ENCODE measurements at places on chromosomes 2 and 18. TPM values are rescaled to one million over a fixed set of nuclear protein-coding genes. Genes with fewer than 3 reads are reported as not detected.

DNA sequence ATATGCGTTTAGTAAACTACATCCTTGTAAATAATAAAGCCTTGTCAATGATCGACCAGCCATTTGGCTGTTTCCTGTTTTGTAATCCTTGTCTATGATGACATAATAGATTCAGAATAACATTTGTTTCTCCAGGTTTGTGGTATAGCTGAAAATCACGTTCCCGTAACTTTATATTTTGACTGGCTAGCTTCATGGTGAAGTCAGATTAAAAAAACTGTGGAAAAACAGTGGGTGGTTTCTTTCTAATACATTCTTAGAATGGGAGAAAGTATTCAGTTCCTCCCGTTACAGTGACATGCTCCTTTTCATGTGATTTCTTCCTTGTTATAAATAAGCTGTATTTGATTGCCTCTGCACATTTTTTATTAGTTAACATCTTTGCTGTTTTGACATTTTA, 366.9 kb downstream of the NYAP2 start:
- no peak for DNase-seq

DNA sequence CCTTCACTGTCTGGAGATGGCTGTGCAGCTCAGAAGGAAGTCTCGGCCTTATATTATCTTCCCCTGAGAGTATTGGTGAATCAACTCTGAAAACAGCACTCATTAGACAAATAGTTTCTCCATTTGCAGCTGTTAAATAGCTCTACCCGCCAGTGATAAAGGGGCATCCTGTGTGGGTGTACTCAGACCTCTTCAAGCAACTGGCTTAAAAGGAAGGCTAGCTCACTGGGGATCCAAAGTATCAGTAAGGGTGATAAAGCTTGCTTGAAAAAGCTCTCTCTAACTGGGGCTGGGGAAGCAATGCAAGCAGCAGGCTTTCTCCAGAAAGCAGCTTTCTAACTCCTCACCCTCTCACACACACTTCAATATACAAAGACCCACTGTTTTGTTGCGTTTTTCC, 64.9 kb upstream of the PSMD14 start:
- no peak for DNase-seq

DNA sequence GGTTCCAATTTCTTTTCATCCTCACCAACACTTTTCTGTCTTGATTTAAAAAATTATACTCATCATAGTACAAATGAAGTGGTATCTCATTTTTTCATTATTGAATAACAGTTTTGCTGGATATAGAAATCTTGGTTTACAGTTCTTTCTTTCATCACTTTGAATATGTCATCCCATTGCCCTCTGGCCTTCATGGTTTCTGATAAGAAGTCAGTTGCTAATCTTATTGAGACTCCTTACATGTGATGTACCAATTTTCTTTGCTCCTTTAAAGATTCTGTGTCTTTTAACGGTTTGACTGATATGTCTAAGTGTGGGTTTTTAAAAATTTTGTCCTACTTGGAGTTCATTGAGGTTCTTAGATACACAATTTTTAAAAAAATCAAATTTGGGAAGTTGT, 35.0 kb downstream of the SLC3A1 start:
- no peak for DNase-seq

DNA sequence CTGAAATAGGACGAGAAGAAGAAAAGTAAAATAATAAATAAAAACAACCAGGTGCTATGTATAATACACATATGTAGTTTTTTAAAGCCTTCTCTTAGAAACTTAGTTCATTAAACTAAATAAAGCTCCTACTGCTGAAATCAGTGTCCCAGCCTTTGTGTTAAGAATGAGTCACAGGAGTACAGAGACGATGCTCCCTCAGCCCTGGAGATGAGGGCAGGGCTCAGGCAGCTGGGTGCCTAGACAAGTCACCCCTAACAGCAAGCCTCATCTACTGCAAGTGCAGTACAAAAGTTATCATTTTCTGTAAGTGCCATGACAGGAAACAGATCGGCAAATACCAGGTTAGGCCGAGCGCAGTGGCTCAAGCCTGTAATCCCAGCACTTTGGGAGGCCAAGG, 18.2 kb downstream of the KIDINS220 start:
- no peak for DNase-seq

DNA sequence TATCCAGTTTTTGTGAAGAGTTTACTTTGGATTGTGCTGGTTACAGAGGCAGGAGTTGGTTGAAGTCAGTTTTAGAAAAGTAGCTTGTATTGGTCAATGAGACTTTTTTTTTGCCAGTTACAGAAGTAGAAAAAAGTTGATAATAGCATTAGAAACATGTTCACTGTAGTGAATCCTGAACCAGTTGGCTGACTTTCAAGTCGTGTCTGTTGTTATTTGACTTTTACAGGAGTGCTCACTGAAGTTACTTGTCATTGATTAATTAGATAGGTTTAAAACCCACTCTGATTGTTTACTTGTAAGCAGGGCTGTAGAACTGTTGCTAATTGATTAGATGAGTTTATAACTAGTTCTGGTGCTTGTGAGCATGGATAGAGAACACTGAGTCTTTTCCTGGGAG, 312.0 kb upstream of the VWC2L start:
- DNase-seq = no peak

Gene LIMS3
- total RNA-seq = 2.6 TPM

Gene DES
- 0.69 TPM for total RNA-seq

Gene IL36RN
- total RNA-seq = not detected

Gene MRPL30
- total RNA-seq = 25.6 TPM

- no peak for DNase-seq
These were observed 16.4 kb downstream of the CAPN13 start for GRCh38 chr2:30790879-30791278.

GRCh38 chr18:3689986-3690763, 240.2 kb downstream of the TGIF1 start:
- DNase-seq = no peak

DNA sequence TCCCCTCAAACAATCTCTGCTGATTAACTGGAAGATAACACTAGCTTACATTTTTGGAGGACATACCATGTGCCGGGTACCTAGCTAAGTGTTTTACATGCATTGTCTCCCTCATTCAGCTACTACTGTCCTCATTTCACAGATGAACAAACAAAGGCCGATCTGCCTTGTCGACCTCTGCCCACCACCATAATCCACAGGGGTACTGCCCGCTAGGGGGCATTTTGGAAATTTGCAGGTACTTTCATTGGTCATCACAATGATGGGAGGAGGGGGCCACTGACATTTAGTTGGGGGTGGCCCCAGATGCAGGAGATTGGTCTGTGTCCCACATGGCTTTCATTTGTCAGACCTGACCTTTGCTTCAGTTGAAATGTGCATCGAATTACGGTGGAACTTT, 3.9 kb upstream of the TMEM163 start:
- DNase-seq = no peak

GRCh38 chr2:84449711-84450110, 9.4 kb downstream of the SUCLG1 start:
- no peak for DNase-seq

Gene CNPPD1
- 55.7 TPM for total RNA-seq

GRCh38 chr2:128604045-128604444, 285.4 kb upstream of the HS6ST1 start:
- DNase-seq = no peak

DNA sequence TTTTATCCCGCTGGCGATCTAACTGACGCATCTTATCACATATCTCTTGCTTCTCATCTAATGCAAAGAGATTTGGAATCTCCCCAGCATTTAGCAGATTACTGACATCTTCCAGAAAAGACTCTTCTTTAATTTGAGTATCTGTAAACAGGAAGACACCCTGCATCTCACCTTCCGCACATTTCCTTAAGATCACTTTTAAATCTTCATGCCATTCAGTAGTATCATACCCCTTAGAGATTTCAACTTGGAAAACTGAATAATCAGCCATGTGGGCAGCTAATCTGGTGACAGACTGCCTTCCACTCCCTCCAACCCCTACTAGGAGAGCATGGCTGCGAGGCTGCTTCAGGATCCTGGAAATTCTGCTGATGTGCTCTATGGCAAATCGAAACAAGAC, 204.3 kb downstream of the DNAH7 start:
- DNase-seq = no peak

Gene TDRD15
- not detected for total RNA-seq

- DNase-seq = no peak
These were observed 11.8 kb upstream of the FN1 start for GRCh38 chr2:215447673-215448081.

Gene ARL4C
- 151 TPM for total RNA-seq

GRCh38 chr2:67290451-67291290, 106.5 kb upstream of the ETAA1 start:
- DNase-seq = no peak

DNA sequence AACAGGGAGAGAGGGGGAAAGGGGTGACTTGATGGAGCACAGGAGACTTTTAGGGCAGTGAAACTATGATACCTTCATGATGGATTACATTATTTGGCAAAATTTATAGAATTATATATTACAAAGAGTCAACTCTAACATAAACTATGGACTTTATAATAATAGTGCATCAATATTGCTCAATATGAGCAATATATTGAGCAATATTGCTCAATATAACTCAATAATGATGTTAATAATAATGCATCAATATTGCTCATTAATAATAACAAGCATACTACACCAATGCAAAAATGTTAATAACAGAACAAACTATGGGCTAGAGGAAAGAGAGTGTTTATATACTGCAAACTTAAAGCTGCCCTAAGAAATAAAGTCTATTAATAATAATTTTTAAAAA, 3.1 kb upstream of the UNC80 start:
- DNase-seq = no peak

Gene CDKL4
- not detected for total RNA-seq

- no peak for DNase-seq
These were observed 158.9 kb downstream of the BABAM2 start for GRCh38 chr2:28049416-28049815.

- no peak for DNase-seq
These were observed 196.1 kb downstream of the SETBP1 start for GRCh38 chr18:44876755-44877154.

Gene SCYGR6
- not detected for total RNA-seq

GRCh38 chr2:202109737-202110184, 36.7 kb downstream of the KIAA2012 start:
- DNase-seq = no peak

DNA sequence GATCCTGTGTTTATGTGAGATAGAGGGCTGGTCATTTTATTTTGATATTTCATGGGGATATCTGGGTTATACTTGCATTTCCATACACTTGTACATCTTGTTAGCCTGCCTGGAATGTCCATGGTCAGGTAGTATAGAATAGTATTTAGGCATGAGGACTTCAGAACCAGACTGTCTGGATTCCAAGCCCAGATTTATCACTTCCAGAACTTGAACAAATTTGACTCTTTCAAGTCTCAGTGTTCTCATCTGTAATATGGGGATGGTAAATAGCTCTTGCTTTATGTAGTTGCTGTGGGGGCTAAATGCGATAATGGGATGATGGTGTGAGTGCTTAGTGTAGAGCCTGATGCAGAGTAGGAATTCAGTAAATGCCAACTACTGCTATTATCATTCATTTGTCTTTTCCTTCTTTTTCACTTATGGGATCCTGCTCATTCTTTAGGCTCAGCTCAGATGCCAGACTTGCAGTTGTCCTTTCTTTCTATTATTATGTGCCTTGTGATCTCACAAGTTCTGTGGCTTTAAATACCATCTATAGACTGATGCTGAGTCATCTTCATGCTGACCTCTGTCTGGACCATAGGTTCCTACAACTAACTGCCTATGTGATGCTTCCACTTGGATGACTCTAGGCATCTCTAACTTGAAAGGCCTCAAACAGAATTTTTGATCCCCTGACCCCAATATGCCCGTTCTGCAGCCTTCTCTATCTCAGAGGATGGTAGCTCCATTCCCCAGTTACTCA, 67.4 kb downstream of the POLE4 start:
- DNase-seq = no peak

Gene NRP2
- total RNA-seq = 6.7 TPM

DNA sequence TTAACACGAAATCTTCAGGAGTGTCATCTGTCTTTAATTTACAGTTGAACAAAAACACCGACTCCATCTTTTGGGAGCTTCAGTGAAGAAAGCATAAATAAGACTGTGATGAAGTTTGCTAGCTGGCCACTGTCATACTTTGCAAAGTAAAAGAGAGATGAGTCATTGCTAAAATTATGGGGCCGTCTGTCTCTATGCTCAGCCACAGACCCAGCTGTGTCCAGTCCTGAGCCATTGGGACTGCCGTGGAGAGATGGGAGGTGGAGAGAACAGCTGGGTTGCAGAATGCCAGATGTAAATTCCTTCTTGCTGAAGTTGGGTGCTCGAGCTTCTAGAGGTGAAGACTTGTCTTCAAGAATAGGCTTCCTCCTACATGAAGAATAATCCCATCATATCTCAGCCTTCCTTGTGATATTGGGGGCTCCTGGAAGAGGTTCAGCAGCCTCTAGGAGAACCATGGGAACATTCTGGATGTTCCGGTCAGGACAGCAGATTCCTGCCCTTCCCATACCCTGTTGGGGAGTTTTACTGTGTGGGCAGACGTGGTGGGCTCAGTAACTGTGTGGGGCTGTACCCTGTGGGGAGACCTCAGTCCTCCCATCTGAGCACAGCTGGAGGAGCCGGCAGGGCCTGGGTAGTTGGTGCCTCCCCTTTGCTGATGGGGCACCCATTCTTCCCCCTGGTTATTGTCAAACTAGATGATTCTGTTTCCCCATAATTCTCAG, 71.1 kb downstream of the LDLRAD4 start:
- no peak for DNase-seq

Measured in Panc1 (cell line).